Gastroesophageal sphincter (tissue), 4 donors: ENCODE measurements at places on chromosomes 4 and X. TPM values are rescaled to one million over a fixed set of nuclear protein-coding genes. Genes with fewer than 3 reads are reported as not detected.

DNA sequence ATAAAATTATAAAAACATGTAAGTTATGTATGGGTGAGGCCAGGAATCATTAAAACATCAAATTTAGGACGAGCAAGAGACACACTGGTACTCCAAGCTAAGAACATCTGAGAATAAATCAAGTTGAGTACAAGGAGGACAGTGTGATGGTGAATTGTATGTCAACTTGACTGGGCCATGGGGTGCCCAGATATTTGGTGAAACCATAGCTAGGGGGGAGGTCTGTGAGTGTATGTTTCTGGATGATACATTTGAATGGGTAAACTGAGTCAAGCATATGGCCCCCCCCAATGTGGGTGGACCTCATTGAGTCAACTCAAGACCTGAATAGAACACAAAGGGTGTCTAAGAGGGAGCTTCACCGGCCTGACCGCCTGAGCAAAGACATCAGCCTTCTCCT lies 115.3 kb upstream of the BCOR start:
- ATAC-seq, result no peak

VCX3A gene
- not detected for total RNA-seq

CCDC110 gene
- 0.67 TPM for total RNA-seq

NAT8L gene
- total RNA-seq, result 0.15 TPM

DNA sequence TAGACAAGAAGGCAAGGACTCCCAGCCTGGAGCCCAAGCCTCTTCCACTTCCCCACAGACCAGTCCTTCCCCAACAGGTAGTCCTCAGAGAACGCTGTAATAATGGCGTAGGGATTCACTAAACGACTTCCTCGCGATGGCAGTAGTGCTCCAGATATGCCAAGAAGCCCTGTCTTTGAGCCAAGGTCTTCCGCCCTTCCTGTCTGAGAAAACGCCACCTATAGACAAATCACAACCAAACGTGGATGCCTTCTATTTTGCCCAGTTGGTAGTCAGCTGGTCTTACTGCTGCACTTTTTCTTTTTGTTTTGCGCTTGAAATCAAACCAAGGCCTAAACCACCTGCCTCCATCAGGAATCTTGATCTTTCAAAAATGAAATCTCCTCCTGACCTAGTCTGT lies 203.3 kb downstream of the OR13H1 start:
- peak; percentile 88 for ATAC-seq

DNA sequence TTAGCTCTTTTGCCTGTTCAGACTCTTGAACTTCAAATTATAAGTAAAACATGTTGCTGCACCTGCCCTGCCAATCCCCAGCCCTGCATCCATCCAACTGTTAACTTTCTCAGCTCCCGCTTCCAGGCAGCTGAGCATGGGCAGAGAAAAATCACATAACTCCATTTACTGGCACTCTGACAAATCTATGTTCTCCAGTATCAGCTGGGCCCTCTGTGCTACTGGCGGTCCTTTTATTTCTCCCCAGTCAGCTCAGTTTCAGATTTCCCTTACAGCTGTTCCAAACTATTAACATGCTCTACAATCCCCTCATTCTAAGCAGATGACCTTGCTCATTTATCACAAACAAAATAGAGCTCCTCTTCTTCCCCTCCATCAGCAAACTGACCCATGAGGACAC lies 240.4 kb upstream of the TET2 start:
- ATAC-seq, result no peak

DNA sequence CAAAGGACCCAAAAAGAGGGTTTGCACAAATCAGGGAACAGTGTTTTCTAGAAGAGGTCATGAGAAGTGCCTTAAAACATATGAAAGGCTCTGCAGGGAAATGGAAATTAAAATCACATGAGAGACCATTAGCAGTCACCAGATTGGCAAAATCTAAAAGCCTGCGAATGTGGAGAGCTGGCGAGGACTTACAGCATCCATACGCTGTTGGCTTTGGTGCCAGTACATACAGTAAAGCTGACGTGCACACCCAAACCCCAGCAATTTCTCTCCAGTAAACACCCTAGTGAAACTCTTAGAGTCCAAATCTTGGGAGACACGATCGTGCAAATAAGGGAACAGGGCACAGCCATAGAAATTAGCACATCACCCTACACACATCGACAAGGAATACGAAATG lies 25.4 kb upstream of the PPP2R2C start:
- no peak for ATAC-seq
